ENCODE measurements at places on chromosomes 3 and 15.

GRCh38 chr15:51223771-51224229 lies 114.6 kb downstream of the CYP19A1 start:
- no peak for DNase-seq

GRCh38 chr3:116863270-116863770 lies 153.7 kb downstream of the TUSC7 start:
- DNase-seq = no peak

- no peak for DNase-seq
Measured at GRCh38 chr3:101268141-101268540, 52.2 kb downstream of the IMPG2 start.

DNA sequence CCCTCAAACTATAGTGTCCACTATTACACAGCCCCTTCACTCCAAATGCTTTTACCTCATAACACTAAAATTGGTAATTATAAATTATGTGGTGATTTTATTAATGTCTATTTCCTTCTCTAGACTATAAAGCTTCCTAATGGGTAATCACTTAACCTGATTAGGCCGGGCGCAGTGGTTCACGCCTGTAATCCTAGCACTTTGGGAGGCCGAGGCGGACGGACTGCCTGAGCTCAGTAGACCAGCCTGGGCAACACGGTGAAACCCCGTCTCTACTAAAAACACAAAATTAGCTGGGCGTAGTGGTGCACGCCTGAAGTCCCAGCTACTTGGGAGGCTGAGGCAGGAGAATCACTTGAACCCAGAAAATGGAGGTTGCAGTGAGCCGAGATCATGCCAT lies 71.3 kb upstream of the PYGO1 start:
- no peak for DNase-seq

- DNase-seq = no peak
Measured at GRCh38 chr3:121768452-121768851, 18.9 kb upstream of the GOLGB1 start.

- no peak for DNase-seq
Measured at GRCh38 chr3:81216192-81216591, 545.3 kb downstream of the GBE1 start.

GRCh38 chr15:71109130-71109529 lies 6.1 kb upstream of the THSD4 start:
- no peak for DNase-seq

DNA sequence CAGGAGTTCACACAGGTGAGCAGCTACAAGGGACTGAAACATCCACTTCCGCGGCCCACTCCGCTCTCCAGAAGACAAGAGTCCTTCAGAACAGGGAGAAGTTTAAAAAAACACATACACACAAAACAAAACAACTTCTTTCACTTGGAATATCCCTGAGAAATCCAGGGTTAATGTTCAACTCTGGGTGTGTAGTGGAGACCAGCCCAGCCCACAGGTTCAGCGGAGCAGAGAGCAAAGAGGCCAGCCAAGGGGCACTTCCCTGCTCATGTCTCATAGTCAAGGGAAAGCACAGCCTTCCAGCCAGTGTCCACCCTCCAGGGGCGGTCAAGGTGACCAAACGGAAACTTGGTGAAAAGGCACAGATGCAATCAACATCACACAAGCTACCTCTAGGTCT lies 41.6 kb downstream of the WNT5A start:
- DNase-seq = no peak

- no peak for DNase-seq
Measured at GRCh38 chr3:7581831-7582230, 720.9 kb downstream of the GRM7 start.

DNA sequence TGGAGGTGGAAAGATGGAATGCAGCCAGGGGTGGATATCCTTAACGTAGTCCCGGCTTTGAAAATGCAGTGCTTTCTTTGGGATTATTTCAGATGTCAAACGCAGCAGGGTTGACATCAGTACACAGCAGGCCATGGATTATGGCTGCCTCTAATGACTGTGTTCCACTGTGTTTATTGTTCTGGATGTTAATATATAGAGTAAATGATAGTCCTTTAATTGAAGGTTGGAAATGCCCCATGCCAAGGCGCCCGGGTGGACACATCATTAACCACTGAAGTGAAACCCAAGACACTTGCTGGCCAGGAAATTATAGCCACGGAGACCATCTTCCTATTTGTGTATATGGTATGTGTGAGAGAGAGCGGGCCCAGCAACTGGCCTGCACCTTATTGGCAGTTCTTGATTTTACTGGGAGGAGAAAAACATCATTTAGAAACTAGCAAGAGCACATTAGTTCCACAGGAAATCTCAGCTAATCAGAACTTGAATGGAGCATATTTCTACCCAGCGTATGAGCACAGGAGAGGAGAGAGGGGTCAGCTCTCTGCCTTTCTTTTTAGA lies 254.9 kb upstream of the RASGRP1 start:
- no peak for DNase-seq

DNA sequence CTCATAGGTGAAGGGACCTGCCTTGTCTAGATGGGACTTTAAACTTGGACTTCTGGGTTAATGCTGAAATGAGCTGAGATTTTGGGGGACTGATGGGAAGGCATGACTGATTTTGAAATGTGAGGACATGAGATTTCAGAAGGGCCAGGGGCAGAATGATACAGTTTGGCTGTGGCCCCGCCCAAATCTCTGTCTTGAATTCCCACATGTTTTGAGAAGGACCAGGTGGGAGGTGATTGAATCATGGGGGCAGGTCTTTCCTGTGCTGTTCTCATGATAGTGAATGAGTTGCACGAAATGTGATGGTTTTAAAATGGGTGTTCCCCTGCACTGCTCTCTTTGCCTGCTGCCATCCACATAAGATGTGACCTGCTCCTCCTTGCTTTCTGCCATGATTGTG lies 42.8 kb downstream of the ILDR1 start:
- no peak for DNase-seq

DNA sequence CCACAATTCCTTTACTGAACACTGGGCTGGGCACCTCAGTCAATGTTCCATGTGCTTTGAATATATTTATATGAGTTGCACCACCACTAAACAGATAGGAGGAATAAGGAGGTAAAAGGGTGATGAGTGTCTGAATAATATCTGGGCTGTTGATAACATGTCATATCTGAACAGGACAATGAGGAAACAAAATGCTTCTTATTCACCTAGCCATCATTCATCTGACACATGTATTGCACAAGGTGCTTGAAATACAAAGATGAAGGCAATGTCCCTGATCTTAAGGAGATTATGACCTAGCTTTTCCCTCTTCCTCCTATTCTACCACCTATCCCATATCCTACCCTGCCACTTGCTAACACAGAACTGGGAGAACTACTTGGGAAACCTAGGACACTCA lies 8.0 kb upstream of the CERS3 start:
- no peak for DNase-seq

GRCh38 chr3:188649521-188649920 lies 495.6 kb downstream of the LPP start:
- no peak for DNase-seq

DNA sequence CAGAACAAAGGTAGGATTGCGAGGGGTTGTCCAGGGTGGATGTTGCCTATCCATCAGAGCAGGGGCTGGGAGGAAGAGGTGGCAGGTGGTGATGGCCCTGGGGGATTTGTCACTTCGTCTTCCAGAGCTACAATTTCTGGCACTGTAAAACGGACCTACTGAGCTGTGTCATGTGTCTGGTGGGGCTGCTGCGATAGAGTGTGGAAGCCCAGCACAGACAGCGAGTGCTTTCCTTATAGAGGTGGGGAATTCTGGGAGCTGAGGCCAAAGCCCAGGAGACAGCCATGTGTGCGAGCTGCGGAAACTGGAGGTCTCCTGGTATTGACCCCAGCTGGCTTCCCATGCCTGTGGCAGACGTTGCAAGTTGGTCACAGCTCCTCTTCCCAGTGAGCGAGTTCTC lies 61.2 kb upstream of the SEC22A start:
- no peak for DNase-seq

DNA sequence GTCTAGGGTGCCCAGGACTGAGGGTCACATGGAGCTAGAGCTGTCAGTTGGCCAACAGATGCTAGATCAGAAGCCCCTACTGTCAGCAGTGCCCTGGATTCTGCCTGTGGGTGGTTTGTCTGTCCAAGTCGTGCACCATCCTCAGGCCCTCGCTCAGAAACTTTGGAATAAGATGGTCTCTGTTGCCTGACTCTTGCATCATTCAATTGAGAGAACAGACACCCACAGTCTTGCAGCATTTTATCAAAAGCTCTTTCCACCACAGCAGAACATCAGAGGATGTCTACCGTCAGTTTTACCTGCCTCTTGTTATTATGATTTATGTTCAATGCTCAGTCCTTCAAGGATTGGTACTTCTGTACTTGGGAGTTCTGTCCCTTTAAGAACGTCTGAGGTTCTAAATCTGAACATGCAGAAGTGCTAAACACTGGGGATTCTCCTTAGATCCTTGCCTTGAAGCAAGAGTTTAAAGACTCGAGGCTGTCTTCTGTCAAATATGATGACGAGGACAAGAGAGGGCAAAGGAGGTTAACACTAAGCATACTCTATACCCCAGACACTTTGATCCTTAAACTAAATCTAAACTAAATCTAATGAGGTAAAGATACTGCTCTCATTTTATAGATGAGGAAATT lies 4.8 kb downstream of the AQP9 start:
- DNase-seq = no peak

DNA sequence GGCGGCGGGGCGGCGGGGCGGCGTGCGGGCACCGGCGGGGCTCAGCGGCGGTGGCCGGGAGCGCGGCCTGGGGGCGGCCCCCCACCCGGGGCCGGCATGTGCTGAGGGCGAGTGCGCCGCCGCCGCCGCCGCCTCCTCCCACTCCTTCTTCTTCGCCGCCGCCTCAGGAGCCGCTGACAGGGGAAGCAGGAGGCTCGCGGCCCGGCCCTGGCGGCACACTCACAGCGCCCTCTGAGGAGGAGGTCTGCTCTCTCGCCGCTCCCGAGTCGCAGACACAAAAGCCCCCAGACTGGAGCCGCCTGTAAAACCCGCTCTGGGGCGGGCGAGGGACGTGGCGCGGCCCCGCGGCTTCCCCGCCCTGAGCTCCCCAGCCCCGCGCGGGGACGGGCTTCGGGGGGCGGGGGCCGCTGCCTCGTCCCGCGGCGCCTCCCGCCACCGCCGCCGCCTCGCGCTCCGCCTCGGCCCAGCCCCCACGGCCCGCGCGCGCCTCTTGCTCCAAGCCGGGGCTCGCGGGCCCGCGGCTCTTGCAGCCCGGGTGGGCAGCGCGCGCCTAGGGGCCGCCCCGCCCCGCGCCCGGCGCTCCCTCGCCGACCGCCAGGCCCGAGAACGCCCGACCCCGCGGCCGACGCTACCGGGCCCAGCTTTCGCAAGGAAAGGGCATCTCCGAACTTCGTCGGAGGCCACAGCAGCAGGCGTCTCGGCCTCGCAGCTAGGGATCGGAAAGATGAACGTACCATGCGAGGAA lies at the start of gene PYGO1:
PYGO1 (minus strand) TSS at position 276 of the 745 bp plus-strand sequence. CDS start 462 bp downstream, outside the sequence.
- DNase-seq = peak; percentile 5

DNA sequence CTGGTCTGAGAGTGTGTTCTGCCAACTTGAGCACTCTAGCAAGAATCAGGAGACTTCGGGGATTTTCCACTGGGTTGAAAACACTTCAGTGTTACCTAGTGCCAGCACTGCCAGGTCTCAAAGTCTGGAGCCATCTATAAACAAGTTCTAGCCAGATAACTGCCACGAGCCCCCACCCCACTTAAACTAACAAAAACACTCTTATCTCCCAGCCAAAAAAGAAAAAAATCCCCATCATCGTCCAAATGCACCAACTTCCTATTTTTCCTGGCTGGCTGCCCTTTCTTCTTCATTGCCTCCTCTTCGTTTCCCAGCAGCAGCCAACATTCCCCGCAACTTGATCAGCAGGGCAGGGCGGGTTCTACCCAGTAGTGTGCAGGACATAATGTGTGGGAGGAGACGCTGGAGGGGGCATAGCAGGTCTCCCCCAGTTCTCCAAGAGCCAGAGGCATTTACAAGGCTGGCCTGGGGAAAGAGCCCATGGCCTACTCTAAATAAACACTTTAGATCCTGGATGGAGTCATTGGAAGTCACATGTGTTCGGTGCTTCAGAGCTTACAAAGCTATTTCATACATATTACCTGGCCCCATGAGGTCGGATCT lies 29.5 kb downstream of the C2CD4B start:
- no peak for DNase-seq

DNA sequence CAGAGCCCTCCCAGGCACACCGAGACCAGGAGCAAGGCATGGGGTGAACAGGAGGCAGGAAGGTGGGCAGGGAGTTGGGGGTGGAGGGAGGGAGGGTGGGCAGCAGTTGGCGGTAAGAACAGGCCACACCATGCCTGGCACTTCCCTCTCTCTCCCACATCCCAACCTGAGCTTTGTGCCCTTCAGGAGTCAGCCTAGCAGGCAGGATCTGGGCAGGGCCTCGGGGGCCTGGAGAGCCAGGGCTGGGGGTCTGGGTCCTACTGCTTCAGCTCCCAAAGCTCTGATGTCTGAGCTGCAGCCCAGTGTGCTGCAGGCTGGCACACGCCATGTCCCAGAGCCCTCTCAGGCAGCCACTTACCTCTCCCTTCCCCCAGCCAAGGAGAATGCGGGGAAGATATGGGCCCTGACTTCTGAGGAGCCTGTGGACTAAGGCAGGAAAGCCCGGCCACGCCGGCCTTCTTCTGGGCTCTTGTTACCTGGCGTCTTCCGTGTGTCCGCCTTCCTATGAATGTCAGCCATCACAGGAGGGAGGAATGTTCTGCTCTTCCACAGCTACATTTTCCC lies 2.9 kb upstream of the MYL3 start:
- DNase-seq = no peak

- no peak for DNase-seq
Measured at GRCh38 chr3:125137358-125138033, 75.1 kb downstream of the SLC12A8 start.

DNA sequence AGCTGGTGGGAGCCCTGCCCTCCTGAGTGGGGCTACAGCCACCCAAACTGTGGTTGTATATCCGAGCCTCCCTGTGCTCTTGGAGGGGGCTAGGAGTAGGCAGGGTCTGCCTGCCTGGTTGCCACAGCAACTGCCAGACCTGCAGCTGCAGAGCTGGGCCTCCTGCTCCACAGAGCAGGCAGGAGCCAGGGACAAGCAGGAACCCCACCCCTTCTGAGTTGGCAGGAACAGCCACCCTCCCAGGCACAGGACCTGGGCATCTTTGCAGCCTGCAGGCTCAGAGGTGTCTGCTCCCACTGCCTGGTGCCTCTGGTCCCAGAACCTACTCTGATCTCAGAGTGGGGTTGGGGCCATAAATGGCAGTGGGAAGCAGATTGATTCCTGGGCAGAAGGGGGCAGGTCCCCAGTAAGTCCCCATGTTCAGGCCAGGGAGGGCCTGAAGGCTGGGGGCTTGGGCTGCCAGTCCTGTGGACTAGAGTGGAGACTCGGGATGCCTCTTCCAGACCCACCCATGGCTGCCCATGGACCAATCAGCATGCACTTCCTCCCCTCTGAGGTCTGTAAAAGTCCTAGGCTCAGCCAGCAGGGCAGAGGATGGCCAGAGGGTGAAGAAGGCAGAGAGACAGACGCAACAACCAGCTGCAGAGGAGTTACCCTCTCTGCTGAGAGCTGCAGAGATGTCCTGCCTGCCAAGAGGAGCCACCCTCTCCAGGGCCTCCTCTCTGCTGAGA lies 10.3 kb upstream of the LRRC31 start:
- DNase-seq = no peak

All from activated gamma-delta T cell treated with Interleukin-2 at 50 U/mL for 16 hours (primary cell).